ENCODE measurements at places on chromosomes 5 and 9.
A peak's percentile ranks its signal among the peaks of the same experiment; 100 is the strongest.

GRCh38 chr5:113249206-113249605 lies 185.6 kb downstream of the TSSK1B start:
- DNase-seq = no peak

DNA sequence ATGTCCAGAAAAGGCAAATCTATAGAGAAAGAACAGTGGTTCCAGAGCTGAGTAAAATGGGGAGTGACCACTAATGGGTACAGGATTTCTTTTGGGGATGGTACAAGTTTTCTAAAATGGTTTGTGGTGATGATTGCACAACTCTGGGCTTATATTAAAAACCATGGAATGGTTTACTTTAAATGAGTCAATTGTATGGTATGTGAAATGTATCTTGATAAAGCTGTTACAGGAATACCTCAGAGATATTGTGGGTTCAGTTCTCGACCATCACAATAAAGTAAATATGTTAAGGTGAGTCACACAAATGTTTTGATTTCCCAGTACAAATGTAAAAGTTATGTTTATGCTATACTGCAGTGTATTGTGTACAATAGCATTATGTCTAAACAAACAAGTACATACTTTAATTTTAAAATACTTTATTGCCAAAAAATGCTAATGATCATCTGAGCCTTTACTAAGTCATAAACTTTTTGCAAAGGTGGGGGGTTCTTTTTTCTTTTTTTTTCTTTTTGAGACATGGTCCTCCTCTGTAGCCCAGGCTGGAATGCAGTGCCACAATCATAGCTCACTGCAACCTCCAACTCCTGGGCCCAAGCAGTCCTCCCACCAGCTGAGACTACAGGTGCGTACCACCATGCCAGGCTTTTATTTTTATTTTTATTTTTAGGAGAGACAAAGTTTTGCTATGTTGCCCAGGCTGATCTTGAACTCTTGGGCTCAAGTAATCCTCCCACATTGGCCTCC lies 65.9 kb downstream of the SHOC1 start:
- DNase-seq = no peak

DNA sequence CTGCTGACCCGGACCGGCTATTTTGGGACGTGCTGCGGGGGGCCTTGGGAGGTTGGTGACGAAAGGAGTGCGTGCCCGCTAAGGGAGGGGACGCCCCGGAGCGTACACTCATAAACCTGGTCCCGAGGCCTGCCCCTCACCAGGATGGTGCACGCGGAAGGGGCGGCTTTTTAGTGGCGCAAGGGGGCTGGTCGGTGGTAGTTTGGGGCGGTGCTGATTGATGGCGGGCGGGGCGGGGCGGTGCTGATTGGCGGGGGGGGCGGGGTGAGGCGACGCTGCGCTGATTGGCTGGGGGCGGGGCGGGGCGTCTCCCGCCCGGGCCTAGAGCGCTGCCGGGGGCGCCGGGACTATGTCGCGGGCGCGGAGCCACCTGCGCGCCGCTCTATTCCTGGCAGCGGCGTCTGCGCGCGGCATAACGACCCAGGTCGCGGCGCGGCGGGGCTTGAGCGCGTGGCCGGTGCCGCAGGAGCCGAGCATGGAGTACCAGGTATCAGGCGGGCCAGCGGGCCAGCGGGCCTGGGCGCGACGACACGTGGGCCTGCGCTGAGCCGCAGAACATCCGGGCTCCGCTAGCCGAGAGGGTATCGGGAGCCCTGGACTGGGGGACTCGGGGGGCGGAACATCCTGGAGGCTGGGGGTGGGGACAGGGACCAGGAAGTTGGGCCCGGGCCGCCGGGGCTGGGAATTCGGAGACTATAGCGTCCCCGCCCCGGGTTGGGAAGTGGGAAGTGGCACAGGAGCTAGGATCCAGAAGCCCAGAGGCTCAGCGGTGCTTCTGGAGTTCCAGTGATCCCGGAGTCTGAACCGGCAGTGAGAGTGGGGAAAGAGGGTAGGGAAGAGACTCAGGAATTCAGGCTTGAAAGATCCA lies at the start of gene FPGS:
Gene FPGS (plus strand): TSS at position 307 of the 868 bp plus-strand sequence. CDS start 43 bp downstream, at position 350.
- DNase-seq = peak; percentile 80

- no peak for DNase-seq
Observed at GRCh38 chr9:92970467-92970923, 23.2 kb downstream of the FGD3 start.

- DNase-seq = no peak
Observed at GRCh38 chr9:70494221-70494620, 79.8 kb upstream of the KLF9 start.

- no peak for DNase-seq
Observed at GRCh38 chr9:21567926-21568325, 85.8 kb upstream of the IFNE start.

DNA sequence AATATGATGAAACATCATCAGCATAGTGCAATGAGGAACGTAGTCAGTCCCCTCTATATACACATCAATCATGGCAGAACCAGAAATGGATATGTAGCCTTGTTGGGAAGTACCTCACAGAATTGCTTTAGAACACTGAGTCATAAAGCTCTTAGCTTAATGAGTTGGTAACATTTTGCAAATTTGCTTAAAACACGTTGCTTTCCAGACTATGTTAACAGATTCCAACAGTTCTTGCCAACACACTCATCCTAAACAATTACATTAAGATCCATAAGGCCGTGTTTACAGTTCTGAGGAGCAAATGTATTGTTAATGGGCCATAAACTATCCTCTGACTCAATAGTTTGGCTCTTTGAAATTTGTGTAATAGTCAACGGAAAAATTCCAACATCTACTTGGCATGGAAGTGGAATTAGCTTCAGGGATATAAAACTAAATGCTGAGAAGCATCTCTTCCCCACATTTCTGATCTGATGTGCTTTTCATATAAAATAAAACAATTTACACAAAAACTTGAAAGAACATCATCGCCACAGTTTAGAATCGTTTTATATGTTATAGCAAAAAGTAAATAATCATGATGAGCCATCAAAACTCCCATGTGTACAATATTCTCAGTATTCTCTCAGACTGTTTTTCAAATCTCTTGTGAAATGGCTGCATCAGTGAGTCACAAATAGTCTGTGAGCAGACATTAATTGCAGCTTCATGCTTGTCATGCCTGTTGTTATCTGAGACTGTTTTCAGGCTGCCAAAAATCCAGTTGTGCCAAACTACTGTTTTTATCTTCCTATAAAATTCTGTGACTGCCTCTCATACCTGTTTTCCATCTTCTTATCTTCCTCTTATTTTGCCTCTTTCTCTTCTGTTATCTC lies 291.9 kb downstream of the COX7C start:
- no peak for DNase-seq

DNA sequence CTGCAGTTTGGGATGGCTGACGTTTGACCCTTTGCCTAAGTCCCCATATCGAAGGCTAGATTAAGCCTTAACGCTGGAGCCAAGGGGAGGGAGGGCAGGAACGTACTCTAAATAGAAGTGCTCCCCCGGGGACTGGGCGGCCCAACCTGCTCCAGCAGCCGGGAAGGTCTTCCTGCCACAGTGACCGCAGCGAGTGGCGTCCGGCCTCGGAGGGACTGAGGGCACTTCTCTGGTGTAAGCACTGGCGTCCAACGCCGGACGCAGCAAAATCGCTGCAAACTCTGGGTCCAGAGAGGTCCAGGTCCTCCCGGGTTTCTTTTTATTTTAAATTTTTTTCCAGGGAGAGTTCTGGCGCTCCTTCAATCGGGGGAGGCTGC lies 505 bp upstream of the ACER2 start:
- DNase-seq = no peak

- no peak for DNase-seq
Observed at GRCh38 chr9:125103770-125104460, 39.4 kb downstream of the SCAI start.

- no peak for DNase-seq
Observed at GRCh38 chr5:109041317-109041716, 293.6 kb downstream of the FER start.

DNA sequence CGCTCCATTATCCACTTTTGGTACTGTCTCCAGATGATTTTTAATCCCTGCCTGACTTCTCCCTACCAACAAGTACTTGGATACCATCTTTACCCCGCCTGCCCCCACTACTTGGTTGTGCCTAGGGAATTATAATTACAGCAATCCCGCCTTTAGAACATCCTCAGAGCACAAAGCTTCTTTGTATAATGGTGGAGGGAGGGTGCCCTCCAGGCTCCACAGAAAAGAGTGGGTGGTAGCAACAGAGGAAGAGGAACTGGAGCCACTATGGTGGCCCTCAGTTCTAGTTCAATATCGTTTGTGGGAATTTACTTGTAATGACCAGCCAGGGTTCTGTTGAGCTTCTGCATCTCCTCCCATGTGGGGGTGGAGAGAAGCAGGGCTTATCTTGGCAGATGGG lies 79.0 kb upstream of the RNF38 start:
- DNase-seq = no peak

DNA sequence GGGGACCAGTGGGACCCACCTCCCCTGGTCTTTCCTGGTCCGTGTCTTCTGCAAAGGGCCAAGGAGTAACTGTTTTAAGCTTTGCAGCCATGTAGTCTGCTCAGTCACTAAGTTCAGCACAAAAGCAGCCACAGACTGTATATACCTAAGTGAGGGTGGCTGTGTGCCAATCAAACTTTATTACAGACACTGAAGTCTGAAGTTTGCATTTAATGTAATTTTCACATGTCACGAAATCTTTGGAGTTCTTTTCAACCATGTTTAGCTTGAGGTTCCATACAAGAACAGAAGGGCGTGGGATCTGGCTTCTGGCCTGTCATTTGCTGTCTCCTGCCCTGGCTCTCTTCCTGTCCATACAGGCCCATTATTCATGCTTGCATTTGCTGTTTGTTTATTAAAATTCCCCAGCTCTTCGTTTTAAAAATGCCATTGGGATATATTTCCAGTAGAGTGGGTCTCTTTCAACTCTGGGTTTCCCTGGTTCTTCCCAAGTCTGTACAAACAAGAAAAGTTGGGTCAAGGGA lies 64.2 kb upstream of the ECM2 start:
- no peak for DNase-seq

DNA sequence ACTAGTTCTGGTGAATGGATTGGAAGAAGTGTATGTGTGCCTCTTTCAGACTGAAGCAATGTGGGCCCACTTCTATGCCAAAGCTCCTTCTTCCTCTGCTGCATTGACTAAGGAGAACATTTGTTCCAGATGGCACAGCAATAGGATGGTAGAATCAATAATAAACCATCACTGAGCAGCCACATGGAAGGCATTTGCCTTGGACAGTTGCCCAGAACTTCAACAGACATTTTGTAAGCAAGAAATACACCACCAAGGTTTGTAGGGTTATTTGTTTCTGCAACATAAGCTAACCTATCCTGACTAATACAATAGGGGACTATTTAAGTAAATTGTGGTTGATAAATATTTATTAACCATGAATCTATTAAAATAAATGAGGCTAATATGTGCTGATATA lies 37.7 kb upstream of the CSNK1G3 start:
- no peak for DNase-seq

DNA sequence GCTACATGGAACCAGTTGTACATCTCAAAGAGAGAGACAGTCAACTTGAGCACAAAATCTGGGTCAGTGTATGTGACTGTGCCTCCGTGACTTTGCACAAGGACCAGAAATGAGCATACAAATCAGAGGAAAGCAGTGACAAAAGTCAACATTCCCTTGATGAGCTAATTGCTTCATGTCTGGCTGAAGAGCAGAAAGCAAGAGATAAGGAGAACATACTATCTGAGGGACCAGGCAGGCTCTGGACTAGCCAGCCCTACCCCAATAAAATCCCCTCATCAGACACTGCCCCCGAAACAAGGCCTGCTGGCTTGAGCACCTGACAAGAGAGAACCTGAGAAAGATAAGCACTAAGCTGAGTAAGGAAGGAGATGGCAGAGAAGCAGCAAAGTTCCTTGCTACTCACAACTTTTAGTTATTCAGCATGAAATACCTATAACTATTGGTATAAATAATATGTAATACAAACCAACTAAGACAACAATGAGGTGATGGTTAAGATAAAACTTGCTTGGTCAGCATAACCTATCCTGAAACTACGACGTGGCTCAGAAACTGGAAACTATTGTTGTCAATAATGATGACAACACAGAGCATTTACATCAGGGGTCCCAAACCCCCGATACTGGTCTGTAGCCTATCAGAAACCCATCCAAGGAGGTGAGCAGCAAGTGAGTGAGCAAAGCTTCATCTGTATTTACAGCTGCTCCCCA lies 9.5 kb downstream of the SIL1 start:
- no peak for DNase-seq

- DNase-seq = no peak
Observed at GRCh38 chr5:154316223-154316935, 125.8 kb downstream of the GALNT10 start.

DNA sequence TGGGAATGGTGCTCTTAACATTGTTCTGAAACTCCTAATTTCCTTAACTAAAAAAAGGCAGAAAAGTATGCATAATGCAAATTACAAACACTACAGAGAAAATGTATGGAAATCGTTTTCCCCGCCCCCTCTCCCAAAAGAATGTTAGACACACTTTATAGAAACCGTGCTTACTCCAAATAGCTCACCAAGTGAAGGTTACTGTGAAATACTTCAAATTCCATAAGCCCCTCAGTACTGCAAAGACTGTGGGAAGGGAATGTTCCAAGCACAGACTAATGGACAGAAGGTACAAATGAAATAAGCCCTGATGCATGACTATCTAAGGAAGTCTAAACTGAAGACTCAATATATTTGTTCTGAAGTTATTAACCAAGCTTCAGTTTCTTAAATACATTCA lies 12.5 kb downstream of the MAPKAP1 start:
- DNase-seq = no peak

- no peak for DNase-seq
Observed at GRCh38 chr5:9439531-9440292, 106.2 kb downstream of the SEMA5A start.

Data from central memory CD4-positive, alpha-beta T cell (primary cell).